ENCODE measurements at places on chromosomes 11 and 22. TPM values are rescaled to one million over a fixed set of nuclear protein-coding genes. Genes with fewer than 3 reads are reported as not detected.
A peak's percentile ranks its signal among the peaks of the same experiment; 100 is the strongest.

The KIAA1671 gene
- 19.0 TPM for total RNA-seq

The ALG12 gene
- 20.4 TPM for total RNA-seq

The LGALS12 gene
- 0.48 TPM for total RNA-seq

The VSIG2 gene
- total RNA-seq: 27.5 TPM

The TH gene
- total RNA-seq: 1.6 TPM

The MGAT3 gene
- total RNA-seq: 4.2 TPM

GRCh38 chr11:48101044-48101733, 115.4 kb upstream of the OR4B1 start:
- no peak for DNase-seq

GRCh38 chr11:69129053-69129452, 26.7 kb upstream of the SMIM38 start:
- DNase-seq: no peak

DNA sequence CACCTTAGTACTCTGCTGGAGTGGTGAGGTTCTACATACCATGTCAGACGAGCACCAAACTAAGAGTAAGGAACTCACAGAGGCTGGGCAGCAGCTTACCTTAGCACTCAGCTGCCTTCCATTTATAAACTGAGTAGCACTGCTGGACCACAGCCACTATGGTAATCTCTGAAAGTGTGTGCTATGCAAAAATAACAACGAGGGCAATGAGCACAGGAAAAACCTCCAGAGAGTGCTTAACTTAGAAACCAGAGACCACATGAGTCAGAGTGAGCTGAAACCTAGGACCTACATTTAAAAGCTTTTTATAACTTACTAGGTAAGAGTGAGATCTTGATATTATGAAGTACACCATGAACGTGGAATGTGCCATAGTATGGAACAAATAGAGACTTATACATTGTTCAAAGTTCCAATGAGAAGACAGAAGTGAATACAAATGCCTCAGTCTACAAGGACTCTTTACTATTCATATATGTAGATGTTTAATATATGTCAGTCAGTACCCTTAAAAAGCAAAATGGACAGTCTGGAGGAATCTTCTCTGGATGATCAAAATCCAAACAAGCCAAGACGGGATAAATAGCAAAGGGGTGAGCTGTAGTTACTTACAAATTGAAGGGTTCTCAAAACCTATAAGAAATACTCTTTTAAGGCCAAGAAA, 17.2 kb upstream of the CD59 start:
- no peak for DNase-seq

DNA sequence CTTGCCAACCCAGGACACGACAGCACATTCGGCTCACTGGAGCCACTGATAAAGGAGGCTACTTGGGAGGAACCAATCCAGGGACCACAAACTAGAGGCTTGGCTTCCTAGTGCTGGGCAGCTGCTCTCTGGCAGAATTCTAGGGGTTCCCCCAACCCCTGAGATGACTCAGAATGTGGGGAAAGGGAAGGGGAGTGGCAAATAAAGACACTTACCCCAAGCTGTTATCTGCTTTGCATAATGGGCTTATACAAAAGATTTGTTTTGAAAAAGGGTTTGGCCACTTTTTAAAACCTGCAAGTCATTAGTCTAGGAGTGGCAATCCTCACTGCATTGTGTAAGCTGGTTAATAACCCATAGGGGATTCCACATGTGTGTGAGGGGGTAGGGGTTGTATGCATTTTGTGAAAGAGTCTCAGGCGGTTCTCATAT, 64.1 kb upstream of the LMO1 start:
- DNase-seq: no peak

DNA sequence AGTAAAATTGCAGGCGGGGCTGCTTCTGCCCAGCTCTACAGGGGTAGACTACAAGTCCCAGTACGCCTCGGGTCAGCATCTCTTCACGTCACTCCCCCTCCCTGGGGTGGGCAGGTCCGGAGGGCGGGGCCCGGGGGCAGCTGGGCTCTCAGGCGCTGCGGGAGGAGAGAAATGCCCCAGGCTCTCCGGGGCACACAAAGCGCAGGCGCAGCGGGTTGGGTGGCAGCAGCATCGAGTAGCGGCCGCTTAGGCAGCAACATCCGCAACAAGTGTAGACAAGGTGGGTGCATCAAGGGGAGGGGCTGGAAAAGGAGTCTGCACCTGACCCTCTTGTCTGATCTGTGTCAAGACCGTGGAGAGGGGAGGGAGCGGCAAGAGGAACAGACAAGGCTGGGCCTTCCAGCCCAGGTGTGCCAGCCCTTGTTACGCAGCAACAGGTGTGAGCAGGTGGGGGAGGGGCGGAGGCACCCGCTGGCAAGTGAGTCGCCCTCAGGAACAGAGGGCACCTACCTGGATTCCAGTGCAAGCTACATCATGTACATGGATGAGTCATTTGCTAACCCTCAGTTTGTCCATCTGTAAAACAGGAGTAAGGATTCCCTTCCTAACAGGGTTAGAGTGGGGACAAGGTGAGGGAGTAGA, 1.2 kb downstream of the PLEKHB1 start:
- peak; percentile 49 for DNase-seq

DNA sequence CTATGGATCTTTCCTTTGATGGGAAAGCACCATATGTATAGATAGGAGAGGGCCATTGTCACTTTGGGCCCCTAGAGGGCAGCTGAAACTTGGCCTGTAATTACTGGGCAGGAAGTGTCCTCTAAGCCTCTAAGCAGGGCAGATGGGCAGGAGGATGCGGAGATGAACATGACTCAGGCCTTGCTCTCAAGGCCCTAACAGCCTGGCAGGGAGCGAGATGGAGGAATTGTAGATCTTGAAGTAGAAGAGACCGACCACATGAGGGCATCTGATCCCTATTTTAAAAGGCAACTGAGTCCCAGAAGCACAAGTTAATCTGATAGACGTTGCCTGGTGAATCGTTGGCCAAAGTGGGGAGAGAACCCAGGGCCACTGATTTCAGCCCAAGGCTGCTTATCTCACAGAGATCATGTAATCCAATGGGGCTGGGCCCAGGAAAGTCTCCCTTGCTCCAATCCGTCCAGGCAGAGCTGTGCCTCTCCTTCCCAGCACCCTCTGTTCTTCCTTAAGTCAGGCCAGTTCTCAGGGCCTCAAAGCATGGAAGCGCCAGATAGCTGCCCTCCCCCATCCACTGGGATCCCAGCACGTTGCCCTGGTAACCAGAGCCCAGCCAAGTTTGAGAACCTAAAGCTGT, 2.5 kb upstream of the SEPTIN3 start:
- DNase-seq: no peak

DNA sequence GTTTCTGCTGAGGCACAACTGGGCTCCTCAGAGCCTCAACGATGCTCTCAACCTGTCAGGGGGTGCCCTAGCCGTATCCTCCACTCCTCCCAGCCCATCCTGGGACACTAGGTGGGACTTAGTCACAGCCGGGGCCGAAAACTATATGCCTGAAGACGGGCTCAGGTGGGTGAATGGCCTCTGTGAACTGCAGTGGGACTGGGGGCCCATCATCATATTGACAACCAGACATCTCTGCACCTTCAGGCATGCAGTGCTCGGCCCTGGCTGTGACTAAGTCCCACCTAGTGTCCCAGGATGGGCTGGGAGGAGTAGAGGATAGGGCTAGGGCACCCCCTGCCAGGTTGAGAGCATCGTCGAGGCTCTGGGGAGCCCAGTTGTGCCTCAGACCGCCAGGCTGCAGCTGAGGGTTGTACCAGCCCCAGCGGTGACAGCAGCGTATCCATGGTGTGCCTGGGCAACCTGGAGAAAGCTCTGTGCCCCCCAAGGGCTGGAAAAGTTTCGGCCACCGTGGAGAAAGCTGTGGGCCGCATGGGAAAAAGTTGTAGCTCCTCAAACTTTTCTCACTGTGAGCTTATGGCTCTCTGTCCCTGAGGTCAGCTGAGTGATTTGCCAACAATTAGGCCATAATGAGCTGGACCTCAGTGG, 88.9 kb downstream of the RRM1 start:
- no peak for DNase-seq

GRCh38 chr11:64339286-64339685, 718 bp upstream of the CCDC88B start:
- no peak for DNase-seq

DNA sequence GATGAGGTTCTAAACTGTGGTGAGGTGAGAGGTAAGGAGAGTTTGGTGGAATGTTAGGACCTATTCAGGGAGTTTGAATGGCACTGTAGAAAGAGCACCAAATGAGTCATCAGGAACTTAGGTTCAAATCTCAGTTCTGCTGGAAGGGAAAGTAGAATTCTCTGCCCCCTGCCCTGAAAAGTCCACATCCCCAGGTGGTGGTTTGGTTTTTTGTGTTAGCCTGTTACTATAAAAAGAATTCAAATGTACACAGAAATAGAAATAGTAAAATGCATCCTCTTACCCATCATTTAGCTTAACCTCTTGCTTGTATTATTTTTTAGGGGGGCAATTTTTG, 20.2 kb downstream of the PPFIBP2 start:
- no peak for DNase-seq

- no peak for DNase-seq
Measured at GRCh38 chr11:69842746-69843528, 23.7 kb upstream of the FGF3 start.

GRCh38 chr11:70738661-70739060, 340.3 kb downstream of the CTTN start:
- no peak for DNase-seq

DNA sequence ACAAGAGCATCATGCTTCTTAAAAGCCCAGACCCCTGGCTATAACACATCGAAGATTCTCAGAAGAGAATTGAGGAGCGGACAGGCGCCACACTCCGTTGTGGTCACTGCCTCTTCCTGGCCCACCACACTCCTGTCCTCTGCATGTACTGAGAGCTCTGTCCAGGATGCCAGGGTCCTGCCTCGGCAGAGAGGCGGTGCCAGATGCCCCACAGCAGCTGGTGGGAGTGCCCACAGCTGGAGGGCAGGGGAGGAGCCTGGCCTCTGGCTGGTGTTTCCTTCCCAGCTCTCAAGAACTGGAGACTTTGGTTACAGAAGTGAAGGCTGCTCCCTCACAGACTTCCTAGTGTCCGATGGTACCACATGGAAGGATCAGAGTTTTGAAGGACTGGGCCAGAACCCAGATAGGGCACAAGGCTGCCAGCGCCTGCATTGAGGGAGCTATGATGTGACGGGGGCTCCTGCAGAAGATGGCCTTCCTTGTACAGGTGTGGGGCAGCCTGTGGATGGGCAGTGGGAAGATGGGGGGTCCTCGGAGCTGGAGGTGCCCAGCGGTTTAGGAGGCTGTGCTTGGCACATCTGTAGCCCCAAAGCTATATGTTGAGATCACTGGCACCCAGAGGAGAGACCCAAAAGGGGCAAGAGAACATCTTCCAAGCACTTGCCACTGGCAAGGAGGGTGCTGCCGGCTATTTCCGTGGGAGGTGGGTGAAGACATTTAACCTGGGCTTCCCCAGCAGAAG, 19.4 kb downstream of the RSPH14 start:
- DNase-seq: no peak

- DNase-seq: no peak
Measured at GRCh38 chr22:20551805-20552442, 44.5 kb downstream of the MED15 start.

DNA sequence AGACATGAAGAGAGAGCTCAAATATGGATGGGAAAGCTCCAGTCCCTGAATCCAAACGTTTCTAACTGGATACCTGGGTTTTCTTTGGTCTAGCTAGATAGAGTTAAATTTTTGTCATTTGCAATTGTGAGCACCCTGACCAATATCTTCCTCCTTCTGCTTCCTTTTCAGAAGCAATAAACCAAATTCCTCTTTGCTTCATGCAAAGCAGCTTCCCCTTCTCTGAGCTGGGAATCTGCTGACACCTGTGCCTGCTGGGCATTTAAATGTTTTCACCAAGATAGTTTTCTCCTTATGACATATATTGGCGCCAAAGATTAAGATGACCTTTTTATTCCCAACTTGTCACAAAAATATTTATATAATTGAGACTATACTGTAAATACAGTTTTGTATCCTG, 27.9 kb upstream of the PAK1 start:
- no peak for DNase-seq

DNA sequence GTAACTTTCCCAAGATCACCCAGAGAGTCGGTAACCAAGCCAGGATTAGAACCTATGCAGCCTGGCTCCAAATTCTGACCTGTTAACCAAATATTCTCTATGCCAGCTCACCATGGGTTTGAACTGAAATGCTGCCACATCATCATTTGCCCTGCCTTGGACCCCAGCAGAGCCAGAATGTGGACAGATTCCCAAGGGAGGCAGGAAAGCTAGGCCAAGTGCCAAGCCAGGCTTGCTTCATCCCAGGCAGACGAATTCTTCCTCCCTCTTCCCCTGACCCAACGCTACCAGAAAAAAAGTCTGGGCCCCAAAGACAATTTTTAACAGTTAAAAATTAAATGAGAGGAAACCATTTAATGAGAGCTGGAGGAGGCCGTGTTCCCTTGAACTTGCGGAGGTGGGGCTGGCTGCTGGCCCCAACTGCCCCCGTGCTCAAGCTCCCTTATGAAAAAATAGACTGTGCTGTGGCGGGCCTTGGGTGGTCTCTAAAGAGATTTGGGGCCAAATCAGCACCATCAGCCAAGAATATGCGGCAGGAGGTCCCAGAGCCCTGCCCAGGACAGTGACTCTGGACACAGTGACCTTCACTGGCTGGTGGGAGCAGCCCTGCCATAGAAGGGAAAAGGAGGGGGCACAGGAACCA, 184.1 kb upstream of the SYT13 start:
- no peak for DNase-seq

DNA sequence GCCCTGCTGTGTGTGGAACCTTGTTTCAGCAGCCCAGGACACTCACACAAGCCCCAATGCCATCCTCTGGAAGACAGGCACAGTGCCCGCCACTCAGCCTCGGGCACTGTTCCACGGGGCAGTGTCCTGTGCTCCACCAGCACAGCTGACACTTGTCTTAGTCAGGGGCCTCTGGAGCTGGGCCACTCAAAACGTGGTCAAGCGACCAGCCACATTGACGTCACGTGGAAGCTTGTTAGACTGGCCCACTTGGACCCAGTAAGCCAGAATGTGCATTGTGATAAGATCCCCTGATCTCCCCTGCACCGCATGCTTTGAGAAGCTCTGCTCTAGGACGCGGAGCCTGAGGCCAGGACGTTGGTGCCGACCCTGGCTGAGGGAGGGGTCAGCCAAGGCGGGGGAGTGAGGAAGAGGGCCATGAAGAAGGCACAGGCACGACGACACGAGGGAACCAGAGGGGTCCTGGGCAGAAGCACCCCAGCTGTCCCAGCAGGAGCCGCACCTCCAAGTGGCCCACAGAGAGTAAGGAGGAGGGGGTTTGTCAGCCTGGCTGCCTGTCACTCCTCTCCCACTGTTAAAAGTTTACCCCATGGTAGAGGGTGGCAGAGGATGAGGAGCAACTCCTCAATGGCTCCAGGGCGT, 64.6 kb downstream of the LINC01488 start:
- no peak for DNase-seq

DNA sequence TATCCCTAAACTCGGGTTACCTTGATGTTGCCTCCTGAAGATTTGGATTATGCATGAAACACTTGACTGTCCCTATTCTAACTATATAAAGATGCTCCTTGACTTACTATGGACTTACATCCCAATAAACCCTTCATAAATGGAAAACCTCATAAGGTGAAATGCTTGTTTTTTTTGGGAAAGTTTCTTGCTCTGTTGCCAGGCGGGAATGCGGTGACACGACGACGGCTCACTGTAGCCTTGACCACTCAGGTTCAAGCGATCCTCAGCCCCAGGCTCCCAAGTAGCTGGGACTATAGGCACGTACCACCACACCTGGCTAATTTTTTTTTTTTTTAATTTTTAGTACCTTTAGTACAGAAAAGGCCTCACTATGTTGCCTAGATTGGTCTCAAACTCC, 10.6 kb downstream of the MAPK1 start:
- no peak for DNase-seq

GRCh38 chr11:128582496-128583366, 4.6 kb downstream of the ETS1 start:
- DNase-seq: no peak

GRCh38 chr11:2549491-2549875, 104.7 kb downstream of the KCNQ1 start:
- no peak for DNase-seq
